Activated effector memory CD4-positive, alpha-beta T cell treated with anti-CD3 and anti-CD28 coated beads, Interleukin-2, amount 50 U/mL, for 16 hours (primary cell): ENCODE measurements at places on chromosomes 6 and 20.
A peak's percentile ranks its signal among the peaks of the same experiment; 100 is the strongest.

- no peak for DNase-seq
Observed at GRCh38 chr6:63807056-63807455, 171.5 kb downstream of the PHF3 start.

DNA sequence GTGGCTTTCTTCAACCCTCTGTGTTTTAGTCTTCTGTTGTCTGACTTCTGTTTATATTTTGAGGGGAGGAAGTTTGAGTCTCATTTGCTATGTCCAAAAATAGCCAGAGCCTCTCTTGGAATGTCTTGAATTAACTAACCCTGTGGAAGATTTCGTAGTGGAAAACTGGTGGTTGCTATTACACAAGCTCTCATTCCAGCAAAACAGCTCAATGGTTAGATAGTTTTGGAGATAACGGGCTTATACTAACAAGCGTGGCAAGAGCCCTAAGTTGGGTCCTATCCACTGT lies 1.6 kb downstream of the CCN2 start:
- DNase-seq, result no peak

- peak; percentile 80 for DNase-seq
Observed at GRCh38 chr6:17600527-17601385, 654 bp downstream of the FAM8A1 start.

GRCh38 chr6:161496941-161497340 lies 223.1 kb upstream of the AGPAT4 start:
- no peak for DNase-seq

- peak; percentile 19 for DNase-seq
Observed at GRCh38 chr20:49560186-49560585, 7.8 kb downstream of the PTGIS start.

DNA sequence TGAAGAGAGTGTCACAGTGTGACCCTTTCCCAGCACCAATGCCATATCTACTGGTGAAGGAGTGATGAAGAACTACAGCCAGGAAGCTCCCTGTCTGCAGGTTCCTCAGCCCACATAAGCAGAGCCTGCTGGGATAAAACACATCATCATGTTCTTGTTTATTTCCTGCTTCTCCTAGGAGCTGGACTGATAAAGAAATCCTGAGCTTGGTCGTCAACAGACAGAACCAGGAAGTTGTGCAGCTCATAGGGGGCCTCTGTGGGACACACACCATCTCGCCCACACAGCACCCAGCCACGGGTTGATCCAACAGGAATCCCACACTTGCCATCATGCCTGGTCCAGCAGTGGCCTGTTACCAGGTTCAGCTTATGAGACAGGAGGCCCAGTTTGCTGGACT lies 2.8 kb upstream of the CSTL1 start:
- DNase-seq, result no peak

GRCh38 chr20:20664795-20665589 lies 47.5 kb downstream of the RALGAPA2 start:
- DNase-seq, result no peak

DNA sequence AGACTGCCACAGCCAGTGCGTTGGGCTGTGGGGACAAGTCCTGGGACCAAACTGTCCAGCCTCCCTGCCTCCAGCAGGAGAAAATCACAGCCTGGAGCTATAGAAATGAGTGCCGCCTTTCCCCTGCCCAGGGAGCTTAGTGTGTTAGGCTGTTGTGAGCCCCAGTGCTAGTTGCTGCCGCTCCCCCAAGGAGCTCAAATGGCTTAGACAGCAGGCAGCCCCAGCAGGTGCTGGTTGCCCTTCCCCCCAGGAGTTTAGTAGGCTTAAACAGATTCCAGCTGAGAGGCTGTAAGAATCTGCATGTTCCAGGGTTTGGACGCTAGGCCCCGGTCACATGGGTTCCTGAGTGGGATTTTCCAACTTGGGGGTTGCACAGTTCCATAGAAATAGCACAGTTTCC lies 27.2 kb upstream of the HMGN3 start:
- no peak for DNase-seq

DNA sequence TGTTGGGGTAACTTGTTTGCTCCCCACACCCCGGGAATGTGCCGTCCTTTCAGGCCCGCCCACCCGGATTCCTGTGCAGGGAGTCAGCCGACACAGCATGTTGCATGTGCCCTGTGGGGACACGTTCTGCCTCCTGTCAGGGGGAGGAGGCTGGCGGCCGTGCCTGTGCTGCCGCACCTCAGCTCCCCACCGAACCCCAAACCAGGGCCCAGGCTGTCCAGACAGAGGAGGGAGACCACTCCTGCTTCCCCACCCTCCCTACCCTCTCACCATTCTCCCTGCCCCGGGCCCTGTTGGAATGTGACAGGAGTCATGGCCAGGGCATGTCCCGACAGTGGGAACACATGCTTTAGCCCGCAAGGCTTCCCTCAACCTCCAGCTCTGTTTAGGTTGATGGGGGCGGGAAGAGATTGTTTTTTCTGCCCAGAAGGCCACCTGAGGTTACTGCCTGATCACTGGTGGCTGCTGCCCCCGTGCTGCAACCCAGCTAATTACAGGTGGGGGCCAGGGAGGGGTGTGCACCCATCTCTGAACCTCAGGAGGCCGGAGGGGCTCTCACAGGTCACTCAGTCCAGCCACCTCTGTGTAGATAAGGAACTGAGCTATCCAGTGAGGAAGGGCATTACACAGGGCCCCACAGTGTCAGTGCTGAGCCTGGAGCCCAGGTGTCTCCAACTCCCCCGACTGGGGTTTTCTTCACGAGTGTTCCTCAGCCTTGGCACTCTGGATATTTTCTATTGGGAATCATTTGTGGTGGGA lies 13.6 kb downstream of the LRRC73 start:
- DNase-seq, result no peak

- no peak for DNase-seq
Observed at GRCh38 chr20:4651536-4651935, 70.2 kb upstream of the PRND start.
